Neural progenitor cell (in vitro differentiated cells): ENCODE measurements at places on chromosomes 7 and 10.

DNA sequence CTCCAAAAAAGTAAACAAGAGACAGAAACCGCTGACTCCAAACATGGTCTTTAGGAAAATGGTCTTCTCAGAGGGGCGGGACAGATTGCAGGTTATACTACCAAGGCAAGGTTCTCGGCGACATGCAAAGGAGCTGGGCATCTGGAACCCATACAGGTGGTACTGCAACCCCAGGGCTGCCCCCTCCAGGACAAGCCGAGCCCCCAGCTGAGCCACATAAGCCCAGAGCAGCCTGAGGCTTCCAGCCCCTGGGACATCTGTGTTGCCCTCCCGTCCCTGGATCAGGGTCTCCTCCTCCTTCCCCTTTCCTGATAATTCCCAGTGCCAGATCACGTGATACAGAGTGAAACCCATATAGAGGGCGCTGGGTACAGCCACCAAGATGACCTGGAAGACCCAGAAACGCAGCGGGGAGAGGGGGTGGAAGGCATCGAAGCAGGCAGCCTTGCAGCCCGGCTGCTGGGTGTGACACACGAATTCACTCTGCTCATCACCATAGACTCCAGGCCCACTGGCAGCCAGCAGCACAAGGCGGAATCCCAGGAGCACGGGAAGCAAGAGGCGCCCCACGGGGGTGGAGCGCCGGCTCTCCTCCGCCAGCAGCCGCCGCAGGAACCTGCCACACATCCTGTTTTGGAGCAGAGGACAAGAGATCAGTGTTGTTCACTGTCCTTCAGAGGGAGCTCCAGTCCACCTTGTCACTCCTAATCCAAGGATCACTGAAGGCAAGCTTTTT, at the start of gene GJC3:
GJC3 (minus strand) TSS at position 627 of the 736 bp plus-strand sequence; CDS start at position 627, 0 bp downstream.
- DNase-seq = peak; percentile 71

DNA sequence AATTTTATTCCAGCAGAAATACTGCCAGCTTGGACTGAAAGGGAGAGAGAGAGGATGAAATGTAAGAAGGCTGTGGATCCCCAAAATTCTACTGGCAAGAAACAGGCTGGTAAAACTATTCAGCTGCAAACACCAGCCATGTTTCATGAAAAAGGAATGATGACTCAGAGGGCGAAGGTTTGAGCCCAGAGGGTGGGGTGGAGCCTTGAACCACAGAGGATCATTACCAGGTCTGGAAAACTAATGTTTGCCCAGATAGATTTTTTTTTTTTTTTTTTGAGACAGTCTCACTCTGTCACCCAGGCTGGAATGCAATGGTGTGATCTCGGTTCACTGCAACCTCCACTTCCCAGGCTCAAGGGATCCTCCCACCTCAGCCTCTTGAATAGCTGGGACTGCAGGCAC, 41.7 kb upstream of the NRF1 start:
- DNase-seq = no peak

DNA sequence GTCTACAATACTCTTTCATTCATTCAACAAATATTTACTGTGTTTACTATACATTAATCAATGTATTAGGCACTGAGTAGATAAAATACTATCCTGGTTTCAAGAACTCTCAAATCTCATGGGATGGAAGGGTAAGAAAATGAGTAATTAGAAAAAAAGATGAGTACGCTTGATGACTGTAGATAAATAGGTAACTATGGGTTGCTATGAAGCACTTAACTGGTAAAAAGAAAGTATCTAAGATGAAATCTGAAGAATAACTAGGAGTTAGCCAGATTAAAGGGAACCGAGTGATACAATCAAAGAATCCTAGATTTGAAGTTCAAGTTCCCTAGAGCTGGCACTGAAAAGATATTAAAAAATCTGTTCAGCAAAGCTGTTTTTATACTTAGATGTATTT, 62.1 kb downstream of the IQUB start:
- no peak for DNase-seq

DNA sequence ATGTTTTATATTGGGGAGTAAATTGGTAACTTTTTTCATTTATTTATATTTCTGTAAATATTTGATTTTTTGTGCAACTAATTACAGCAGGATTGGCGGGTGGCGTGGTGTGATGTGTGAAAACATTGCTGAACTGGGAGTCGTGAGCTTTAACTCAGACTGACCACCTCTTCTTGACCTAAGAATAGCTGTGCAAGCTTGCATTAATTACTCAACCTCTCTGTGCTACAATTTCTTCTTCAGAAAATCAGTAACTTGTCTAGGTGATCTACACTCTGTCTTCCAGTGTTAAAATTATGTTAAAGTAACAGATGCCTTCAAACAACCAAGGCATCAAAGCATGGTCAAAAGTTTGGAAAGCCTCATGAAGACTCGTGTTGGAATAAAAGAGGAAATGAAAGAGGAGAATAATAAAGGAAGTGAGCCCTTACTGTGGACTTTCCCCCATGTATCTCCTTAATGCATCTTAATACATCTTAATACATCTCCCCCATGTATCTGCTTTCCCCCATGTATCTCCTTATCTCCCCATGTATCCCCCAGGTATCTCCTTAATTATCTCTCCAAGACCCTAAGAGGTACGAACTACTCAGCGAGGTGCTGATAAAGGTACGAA, 71.2 kb downstream of the SVIL start:
- DNase-seq = no peak

- DNase-seq = no peak
Observed at GRCh38 chr10:51748959-51749358, 49.6 kb upstream of the CSTF2T start.

DNA sequence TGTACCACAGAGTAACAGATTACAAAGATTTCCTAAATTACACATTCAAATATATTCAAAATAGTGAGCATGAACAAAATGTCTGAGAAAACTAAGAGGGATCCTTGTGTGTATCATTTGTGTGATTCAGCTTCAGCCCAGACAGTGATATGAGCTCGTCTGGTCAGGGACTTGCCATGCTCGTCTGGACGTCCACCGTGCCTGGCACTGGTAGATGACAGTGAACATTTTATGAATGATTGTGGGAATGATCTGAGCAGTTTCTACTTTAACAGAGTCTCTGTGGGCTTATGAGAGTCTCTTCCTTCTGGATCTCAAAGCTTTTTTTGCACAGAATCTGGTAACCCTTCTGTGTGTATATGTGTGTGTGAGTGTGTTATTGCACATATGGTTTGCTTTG, 34.2 kb upstream of the ANKRD2 start:
- no peak for DNase-seq

- peak; percentile 60 for DNase-seq
Observed at GRCh38 chr7:102306916-102307677, 20.4 kb downstream of the SH2B2 start.

- DNase-seq = no peak
Observed at GRCh38 chr10:84334811-84335210, 6.4 kb downstream of the CCSER2 start.

GRCh38 chr7:5697754-5698424, 83.6 kb downstream of the RNF216 start:
- no peak for DNase-seq

- DNase-seq = no peak
Observed at GRCh38 chr10:50420196-50420595, 168.9 kb upstream of the ASAH2 start.

DNA sequence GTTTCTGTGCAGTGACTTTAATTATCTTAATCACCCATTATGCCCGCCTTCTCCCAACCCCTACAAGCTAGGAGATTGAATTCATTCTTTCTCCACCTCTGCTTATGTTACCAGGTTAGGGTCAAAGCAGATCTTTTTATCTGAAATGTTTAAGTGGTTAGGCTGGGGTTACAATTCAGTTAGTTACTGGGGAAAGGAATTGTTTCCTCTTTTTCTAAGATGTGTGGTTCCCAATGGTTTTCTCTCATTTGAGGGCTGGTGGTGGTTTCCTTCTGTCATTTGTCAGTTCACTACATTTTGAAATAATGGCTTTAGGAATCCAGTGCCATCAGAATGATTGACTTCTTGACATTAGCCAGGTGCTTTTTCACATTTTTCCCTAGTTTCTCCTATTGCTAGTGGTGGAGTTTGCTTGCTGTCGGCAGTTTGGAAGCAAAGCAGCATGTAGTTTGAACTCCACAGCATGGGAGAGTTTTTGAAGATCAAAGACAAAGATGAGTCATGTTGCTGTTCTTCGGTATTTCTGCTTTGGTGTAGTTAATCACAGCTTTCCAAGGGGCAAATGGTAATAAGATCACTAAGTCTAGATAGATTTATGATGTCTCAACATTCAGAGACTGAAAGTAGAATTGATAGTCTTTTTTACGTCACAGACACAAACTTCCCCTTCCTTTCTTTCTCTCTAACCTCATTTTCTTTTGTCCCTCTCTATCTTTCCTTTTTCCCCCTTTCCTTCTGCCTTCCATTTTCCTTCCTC, 168.2 kb downstream of the SND1 start:
- DNase-seq = no peak

- no peak for DNase-seq
Observed at GRCh38 chr10:15791816-15792524, 68.3 kb downstream of the MINDY3 start.

GRCh38 chr7:139916717-139917395, 87.8 kb downstream of the TBXAS1 start:
- no peak for DNase-seq

GRCh38 chr10:35420044-35420443, 83.7 kb downstream of the CCNY start:
- no peak for DNase-seq

DNA sequence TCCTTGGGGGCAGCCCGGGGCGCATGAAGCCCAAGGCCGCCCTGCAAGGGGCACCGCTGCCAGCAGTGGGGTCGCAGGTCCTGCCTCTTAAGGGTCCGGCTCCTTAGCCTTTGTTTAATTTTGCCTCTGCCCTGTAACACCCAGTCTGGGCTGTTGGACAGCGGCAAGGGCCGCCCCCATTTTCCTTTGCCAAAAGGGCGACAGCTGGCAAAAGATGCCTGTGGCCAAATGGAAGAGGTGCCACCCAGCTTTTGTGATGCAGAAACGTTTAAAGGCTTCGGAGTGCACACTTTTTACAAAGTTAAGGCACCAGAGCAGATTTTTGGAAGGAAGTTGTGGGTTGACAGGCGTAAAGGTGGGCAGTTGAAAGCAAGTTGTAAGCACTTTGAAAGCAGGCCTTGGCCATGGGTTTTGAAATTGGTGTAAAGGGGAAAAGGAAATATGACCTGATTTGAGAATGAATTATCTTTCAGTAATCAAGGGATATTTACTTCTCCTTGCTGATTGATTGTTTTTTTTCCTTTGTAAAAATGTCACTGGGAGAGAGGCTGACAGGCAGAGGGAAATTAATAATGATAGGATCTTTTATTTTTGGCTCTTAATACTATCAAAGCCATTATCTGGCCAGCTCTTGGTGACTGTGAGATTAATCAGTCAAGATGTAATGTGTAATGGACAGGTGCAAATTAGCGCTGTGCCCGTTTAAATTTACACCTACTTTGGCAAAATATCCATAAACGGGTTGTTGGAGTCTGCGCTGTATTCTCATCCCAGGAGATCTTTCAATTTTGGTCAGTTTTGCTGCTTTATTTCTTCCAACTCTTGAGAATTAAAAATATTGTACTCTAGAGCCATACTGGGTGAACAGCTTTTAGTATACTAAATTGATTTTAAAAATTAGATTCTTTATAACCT, 1.2 kb downstream of the CASD1 start:
- DNase-seq = peak; percentile 65

DNA sequence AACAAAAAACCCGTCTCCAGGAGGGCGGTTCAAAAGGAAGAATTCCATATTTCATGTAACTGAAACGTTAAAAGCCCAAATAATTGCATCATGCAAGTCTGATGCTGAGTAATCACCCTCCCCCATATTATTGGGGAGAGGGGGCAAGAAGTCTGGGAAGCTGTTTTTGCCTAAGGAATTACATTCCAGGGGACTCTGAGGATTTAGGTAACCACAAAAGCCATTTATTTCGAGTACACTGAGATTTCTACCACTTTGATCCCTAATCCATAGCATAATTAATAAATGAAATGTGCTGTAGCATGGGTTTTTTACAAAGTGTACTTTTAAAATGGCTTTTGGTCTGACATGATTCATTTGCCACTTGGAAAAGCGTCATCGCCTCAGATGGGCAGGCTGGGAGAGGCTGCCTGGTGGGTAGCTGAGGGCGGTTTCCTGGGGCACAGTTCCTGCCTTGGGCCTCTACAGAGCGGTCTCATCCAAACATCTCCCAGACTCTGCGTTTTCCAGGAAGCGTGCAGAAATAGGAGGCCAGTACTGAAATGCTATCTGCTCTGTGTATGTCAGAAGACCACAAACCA, 106.5 kb downstream of the TCF7L2 start:
- no peak for DNase-seq

DNA sequence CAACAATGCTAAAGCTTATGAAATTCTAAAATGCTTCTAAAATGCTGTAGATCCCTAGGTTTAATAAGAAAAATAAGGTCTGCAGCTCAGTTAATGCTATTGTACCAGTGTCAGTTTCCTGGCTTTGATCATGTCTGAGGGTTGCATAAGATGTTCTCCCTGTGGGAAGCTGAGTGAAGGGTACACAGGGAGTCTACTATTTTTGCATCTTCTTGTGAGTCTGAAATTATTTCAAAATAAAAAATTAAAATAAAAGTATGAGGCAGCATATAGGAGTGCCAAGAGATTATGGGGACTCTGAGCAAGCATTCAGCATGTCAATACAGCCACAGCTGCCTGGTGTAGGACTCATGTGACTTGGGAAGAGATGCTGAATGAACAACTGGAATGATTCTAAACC, 14.7 kb downstream of the CHST15 start:
- DNase-seq = no peak

- DNase-seq = no peak
Observed at GRCh38 chr7:144575456-144575855, 172.0 kb upstream of the NOBOX start.

GRCh38 chr10:13102002-13102794, 2.2 kb downstream of the OPTN start:
- DNase-seq = no peak

GRCh38 chr10:15368101-15368855, 2.8 kb downstream of the FAM171A1 start:
- DNase-seq = no peak

- DNase-seq = no peak
Observed at GRCh38 chr7:54946764-54947163, 72.1 kb upstream of the EGFR start.

DNA sequence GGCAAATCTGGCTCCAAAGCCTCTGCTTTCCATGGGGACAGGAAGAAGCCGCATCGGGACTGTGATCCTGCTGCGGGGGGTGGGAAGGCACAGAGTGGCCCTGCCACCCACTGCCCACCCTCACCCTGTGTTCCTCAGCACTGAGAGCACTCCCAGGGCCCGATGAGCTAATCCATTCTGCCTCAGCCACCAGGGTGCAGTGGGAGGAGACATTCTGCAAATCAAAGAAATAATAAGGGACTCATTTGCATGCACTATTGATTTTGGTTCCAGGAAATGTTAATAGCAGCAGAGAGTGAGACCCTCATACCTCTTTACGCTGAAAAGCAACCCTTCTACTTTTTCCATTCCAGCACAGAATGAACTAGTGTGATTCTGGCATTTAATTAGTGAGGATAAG, 572.8 kb downstream of the INHBA start:
- no peak for DNase-seq

- DNase-seq = no peak
Observed at GRCh38 chr7:78055001-78055573, 256.5 kb downstream of the PHTF2 start.
